ENCODE measurements at places on chromosomes 11 and 22.

- DNase-seq: no peak
These were observed 21.5 kb upstream of the SCARF2 start for GRCh38 chr22:20459152-20459542.

GRCh38 chr11:102528618-102529017 is 1.9 kb downstream of the MMP7 start:
- peak; percentile 22 for DNase-seq

- DNase-seq: no peak
These were observed 90.8 kb downstream of the PHF21B start for GRCh38 chr22:44918925-44919392.

DNA sequence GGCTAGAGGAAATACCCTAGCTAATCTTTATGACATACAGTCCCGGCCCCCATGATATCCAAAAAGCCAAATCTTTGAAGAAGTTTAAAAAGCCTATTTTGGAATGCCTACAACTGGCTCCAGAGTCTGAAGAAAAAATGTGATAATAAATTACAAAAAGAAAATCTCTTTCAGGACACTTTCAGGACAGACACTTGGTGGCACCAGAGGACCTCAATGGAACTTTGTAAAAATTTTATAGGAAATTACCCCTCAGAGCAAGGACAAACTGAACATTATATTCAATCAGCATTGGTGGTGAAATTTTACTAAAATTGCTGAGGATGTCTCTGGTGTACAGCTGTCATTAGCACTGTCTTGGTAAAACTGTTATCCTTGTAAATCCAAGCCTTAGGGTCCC is 81.0 kb downstream of the CCDC73 start:
- peak; percentile 64 for DNase-seq

DNA sequence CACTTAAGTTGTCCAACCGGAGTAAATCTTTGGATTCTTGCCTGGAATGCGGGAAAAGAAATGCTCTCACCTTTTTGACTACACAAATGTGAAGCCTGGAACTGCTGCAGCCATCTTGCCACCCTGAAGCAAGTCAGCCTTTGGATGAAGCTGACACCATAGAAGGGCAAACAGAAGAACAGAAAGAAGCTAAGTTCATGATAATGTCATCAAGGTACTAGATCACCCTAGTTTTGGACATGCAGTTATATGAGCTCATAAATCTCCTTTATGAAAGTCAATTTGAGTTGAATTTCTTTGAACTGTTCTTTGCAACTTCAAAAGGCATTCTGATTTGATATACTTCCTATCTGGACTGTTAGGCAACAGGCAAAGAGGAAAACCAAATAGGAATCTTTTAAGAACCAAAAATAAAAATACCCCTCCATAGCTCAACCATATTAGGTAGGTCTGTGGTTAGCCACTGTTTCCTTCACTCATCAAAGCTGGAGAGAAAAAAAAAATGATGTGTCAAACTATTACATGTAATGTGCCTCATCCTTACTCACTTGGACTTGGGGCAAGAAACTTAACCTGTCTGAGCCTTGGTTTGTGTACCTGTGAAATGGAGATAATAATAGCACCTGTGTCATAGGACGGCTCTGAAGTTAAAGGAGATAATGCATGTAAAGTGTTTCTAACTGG is 91.9 kb downstream of the WT1 start:
- DNase-seq: no peak

DNA sequence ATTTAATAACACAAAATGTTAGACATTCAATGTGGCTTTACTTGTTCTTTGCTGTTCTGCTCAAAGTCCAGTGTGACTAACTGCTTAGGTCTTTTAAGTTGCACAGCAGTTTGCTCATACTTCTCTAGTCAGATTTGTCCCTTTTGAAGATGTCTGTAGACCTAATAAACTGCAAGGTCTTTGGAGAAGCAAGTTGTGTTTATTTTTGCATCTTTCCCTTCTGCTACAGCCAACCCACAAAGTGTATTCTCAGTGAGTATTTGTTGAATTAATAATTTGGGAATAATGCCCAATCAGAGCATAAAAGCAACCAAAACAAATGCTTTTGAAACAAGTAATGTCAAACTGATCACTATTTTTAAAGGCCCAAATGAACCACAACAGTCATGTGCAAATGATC is 312.5 kb downstream of the CADM1 start:
- no peak for DNase-seq

DNA sequence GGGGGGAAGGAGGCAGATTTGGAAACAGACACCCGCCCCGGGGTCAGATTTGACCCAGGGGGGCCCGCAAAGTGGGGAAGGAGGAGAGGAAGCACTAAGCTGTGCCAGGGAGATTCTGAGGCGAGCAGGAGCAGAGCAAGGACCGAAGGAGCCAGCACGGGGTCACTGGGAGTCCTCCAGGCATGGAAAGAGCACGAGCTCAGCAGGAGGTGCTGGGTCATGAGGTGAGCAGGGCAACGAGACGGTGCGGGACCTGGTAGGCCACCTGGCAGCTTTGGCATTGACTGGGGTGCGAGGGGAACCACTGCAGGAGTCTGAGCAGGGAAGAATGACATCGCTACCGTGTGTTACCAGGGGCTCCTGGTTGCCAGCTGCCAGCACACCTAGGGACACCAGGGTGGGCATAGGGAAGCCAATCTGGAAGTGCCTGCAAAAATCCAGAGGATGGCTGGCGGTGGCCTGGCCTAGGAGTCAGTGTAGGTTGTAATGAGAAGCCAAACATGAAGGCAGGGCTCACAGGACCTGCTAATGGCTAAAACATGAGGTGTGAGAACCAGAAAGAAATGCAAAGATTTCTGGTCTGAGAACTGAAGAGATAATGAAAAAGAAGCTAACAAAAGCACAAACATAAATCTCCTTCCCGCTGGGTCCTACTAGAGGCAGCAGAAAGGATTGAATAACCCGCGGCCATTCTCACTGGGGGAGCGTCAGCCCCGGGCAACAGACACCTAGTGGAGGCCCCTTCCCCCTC is 63.5 kb downstream of the MICAL3 start:
- no peak for DNase-seq

DNA sequence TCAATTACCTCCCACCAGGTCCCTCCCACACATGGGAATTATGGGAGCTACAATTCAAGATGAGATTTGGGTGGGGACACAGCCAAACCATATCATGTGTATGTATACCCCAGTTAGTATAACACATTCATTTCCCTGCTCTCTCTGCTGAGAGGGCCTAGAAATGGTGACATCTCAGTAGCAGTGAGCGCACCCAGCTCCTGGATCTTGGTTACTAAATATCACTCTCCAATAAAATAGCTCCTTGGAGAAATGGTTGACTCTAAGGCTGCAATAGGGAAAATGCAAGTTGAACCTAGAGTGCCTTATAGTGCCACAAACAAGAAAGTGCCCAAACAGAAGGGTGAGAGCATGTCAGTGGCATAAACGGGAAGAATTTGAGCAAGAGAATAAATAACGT is 59.6 kb downstream of the ARHGEF12 start:
- no peak for DNase-seq

- DNase-seq: no peak
These were observed 40.0 kb downstream of the DCUN1D5 start for GRCh38 chr11:103051981-103052380.

DNA sequence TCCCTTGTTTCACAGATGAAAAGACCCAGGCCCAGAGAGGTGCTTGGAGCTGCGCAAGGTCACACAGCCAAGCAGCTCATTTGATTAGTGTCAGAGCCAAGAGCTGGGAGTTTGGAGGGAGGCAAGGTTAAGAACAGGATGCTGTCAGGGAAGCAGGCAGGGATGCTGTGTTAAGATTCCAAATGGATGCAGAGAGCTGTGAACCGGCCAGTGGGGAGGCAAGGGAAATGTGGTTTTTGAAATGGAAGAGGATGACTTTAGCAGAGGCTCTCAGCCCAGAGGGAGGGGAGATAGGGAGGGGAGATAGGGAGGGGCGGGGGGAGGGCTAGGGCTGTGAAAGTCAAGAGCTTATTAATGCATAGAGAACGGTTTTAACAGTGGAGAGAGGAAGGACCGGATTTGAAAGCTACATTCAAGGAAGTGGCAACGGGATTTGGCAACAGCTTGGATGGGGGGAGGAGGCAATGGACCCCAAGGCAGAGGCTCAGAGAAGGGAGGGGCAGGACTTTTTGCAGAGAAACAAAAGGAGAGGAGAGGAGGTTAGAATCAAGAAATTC is 13.0 kb downstream of the RTN4RL2 start:
- no peak for DNase-seq

- DNase-seq: no peak
These were observed 72.3 kb upstream of the SYN3 start for GRCh38 chr22:33130473-33130872.

- DNase-seq: no peak
These were observed 32.2 kb upstream of the SYT7 start for GRCh38 chr11:61613051-61613450.

GRCh38 chr11:72624496-72625201 is 49.6 kb downstream of the PDE2A start:
- DNase-seq: no peak

DNA sequence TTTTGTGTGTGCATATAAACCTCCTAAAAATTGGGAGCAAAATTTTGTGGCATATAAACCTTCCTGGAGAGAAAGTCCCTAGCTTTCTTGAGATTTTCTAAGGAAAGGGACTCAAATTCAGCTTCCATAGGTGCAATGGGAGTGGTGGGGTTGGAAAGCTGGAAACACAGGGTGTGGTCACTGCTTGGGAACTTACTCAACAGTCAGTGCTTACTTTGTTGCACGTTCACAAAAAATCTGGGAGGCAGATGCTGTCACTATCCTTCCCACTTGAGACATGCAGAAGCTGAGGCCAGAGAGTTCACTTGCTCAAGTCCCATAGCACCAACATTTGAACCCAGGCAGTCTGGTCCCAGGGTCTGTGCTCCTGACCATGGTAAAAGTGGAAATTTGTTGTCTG is 3.9 kb upstream of the CATSPERZ start:
- DNase-seq: no peak

DNA sequence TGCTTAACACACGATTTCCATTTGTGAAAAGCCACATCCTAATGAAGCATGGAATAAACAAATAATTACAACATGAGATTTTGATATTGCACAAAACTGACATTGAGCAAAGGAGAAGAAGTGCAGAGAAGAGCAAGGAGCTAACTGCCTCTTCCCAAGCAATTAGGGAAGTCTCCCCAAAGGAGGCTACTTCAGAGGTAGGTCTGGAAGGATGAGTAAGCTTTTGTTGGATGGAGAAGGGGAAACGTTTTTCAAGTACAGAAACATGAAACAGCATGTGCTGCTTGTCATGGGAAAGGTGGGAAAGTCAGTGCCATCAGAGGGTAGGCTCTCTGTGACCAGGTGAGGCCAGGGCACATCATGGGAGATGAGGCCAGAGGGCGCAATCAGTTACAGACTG is 132.2 kb upstream of the SESN3 start:
- DNase-seq: no peak

DNA sequence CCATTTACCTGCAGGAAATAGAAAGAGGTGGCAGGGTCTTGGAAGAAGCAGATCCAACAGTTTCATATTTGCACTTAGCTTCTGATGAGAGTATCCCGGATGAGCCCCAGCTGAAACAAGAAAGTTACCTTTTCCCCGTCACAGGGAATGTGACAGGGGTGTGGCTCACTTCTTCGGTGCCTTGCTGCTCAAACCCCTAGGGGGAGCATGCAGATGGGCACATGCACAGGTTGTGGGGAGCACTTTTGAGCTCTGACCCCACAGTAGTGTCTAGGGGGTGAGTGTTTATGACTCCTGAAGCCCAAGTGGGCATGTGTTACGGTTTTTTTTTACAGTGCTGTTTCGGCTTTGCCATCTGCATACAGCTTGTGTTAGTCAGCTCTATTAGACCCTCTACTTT is 1221.0 kb downstream of the JRKL start:
- DNase-seq: no peak

DNA sequence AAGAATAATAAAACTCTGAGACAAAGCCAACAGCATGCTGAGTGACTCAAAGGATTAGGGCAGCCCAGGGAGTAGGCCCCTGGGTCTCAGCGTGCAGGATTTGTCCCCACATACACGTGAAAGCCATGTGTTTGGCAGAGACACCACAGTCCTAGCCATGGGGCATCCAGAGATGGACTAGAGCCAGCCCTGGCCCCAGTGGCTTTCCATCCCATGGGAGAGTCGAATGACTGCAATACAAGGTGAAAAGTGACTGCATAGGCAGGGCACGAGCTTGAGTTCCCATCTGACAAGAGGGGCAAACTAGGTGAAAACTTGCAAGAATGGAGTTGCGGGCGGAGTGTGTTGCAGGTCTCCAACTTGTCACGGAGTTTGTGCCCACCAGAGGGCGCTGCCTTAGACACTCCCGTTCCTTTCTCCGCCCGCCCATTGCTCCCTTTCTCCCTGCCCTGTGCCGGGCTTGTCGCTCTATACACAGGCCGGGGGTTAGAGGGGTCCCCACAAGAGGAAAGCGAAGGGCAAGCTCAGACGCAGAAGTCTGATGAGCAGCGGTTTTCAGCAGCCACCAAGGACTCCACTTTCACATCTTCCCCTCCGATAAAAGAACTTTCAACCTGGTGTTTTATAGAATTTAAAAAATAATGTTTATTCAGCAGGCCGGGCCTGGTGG is 24.2 kb downstream of the TSKU start:
- DNase-seq: peak; percentile 92

GRCh38 chr11:20443596-20443995 is 56.1 kb downstream of the PRMT3 start:
- peak; percentile 55 for DNase-seq

- DNase-seq: no peak
These were observed 11.4 kb downstream of the CTSC start for GRCh38 chr11:88326099-88326498.

DNA sequence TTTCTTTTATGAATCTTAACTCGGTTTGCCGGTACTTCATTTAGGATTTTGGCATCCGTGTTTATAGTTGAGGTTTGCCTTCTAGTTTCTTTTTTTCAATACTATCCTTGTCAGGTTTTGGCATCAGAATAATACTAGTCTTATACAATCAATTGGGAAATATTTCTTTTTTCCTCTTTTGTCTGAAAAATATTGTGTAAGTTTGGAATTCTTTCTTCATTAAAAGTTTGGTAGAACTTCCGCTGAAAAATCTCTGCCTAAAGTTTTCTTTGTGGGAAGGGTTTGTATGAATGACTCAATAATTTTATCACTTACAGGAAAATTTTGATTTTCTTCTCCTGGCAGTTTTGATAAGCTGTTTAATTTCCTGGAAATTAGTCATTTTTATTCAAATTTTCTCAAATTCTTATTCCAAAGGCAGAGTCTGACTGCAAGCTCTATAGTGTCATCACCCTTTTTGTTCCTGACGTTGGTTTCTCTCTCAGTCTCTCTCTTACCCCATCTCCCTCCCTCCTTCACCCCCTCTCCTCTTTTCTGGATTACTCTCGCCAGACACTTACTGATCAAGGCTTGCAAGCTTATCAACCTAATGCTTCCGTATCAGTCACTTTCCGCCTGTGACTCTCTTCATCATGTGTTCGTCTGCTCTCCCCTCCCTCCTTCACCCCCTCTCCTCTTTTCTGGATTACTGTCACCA is 555.7 kb downstream of the TBC1D22A start:
- no peak for DNase-seq

- no peak for DNase-seq
These were observed 78.4 kb downstream of the C11orf91 start for GRCh38 chr11:33622186-33622585.

- DNase-seq: peak; percentile 15
These were observed 39.5 kb upstream of the EP300 start for GRCh38 chr22:41052661-41053490.
